ENCODE measurements at places on chromosomes 4 and X.
A peak's percentile ranks its signal among the peaks of the same experiment; 100 is the strongest.

GRCh38 chrX:148268673-148269072 lies 231.7 kb upstream of the AFF2 start:
- ATAC-seq: no peak

DNA sequence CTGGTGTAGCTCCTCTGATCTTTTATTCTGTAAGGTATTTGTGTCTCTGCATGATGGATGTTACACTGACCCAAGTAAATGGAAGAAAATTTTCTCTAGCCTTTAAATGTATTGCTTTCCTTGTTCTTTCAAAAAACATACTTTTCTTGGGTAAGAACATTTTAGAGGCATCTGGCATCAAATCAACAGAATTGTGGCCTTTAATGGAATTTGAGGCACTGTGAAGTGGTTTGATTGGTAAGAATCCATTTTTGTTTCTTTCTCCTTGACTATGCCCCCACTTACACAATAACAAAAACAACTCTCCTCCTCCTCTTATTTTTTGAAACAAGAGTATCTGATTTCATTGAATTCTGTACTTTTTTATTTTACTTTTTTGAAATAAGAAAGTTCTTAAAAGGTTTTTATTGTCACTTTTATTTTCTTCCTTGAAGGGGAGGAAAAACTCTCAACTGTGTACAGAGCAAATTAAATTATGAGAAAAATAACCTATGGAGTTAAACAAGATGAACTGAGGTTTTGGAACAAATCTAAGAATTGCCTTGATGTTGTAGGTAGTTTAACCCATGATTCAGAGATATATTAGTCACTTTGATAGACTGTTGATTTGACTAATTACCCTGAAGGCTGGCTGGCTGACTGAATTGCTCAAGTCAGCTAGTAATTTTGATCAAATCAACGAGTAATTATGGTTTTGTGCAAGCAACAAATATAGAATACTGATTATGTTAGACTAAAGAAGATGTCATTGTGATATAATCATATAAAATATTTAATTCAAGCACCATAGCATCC lies 146.4 kb downstream of the FHIP1A start:
- ATAC-seq: no peak

DNA sequence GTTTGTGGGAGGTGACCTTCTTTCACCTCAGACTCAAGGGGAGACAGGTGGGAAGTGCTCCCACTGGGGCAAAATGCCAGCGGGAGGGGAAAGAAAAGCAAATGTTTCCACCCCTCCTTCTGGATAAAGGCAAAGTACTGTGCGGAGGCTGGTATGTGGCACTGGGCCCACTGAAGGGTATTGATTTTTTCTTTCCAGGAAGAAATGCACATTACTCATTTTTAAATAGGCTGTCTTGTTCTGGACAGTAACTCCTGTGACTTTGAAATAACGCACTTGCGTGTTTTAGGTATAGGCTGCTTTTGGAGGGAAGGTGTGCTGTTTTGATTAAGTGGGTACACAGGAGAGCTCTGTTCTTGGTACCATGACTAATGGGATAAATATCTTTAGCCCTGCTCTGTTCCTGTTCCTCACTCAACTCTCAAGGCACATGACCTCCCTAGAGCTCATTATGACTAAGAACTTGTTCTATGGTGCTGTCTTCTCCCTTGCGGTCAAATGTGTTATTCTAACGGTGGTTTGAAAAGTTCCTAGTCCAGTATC lies 40.7 kb upstream of the MBTPS2 start:
- no peak for ATAC-seq

DNA sequence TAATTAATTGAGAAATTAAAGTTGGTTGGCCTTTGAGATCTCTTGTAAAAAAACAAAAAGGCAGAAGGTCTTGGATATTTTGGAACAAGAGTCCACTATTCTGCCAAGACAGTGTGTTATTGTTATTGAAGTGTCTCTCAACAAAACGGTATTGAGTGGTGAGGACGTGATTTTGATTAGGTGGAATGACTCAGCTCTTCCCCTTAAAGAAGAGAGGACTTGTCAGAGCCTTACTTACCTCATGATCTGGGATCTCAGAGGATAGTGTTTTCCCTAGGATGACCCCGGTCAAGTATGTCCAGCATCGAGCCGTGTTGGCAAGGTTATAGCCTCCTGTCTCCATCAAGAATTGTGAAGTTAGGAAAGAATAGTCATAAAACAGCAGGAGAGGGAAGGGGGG lies 110.9 kb downstream of the HDAC8 start:
- ATAC-seq: no peak

DNA sequence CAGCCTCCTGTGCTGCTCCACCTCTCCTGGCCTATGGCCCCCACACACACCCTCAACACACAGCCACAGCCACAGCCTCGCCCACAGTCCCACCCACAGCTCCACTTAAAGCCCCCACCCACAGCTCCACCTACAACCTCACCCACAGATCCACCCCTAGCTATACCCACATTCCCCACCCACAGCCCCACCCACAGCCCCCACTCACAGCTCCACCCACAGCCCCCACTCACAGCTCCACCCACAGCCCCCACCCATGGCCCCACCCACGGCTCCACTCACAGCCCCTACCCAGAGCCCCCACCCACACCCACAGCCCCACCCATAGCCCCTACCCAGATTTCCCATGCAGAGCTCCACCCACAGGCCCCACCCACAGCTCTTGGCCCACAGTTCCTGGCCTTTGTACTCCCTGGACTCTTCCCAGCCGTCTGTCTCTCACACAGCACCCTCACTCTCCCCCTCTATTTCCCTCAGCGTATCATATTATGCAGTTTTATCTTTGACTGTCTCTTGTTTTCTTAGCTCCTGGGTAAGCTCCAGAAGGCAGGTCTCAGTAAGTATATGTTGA lies 322.5 kb downstream of the EVC2 start:
- ATAC-seq: no peak

DNA sequence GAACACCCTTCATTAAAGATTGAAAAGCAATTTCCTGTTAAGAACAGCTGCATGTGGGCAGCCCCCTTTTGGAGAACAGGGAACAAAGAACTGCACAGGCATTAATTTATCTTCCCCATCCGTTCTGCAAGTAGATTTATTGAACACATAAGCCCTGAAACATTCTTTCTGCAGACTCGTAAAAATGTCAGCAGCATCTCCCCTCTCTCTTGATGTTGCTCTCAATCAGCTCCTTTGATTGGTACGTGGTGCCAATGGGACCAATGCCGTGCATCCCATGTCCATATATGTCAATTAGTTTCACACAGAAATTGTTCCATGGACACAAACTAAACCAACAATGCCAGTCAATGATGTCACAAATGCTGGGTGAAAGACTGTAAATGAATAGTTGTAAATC lies 228.5 kb upstream of the RASGEF1B start:
- ATAC-seq: no peak

GRCh38 chrX:31209005-31209628 lies 137.3 kb upstream of the FTHL17 start:
- ATAC-seq: no peak

DNA sequence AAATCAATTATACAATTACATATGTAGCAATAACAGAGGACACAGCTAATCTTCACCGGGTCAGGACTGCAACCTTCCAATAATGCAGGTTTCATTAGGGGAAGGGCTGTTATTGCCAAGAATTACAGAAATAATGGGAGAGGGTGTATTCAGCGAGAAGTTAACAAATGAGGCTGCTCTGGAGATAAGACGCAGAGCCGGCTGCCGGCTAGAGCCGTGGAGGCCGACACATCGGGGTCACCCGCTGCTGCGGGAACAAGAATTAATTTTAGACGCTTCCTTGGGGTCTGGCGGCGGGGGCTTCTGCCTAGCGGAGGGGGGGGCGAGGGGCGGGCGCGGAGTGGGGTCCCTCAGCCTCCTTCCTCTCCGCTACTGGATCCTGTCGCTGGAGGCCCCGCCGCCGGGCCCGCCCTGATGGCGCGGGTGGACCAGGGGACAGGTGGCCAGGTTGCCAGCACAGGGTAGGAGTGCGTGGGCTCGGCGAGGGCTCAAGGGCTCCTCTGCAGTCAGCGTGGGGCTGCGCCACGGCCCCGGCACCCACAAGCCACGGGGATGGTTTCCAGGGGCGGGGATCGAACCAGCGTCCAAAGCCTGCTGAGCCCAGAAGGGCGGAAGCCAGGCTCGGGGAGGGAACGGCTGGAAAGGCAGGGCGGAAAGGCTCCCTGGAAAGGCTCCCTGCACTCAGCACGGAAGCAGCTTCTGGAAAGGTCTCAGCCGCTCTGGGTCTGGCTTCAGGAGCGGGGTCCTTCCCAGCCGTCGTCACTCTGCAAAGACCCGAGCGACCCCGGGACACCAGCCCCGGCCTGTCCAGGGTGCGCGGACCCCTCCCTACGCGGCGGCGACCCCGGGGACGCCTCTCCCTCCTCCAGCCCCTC lies 113.8 kb upstream of the NKX1-1 start:
- no peak for ATAC-seq

- no peak for ATAC-seq
Measured at GRCh38 chrX:53481093-53481492, 46.9 kb upstream of the HSD17B10 start.

DNA sequence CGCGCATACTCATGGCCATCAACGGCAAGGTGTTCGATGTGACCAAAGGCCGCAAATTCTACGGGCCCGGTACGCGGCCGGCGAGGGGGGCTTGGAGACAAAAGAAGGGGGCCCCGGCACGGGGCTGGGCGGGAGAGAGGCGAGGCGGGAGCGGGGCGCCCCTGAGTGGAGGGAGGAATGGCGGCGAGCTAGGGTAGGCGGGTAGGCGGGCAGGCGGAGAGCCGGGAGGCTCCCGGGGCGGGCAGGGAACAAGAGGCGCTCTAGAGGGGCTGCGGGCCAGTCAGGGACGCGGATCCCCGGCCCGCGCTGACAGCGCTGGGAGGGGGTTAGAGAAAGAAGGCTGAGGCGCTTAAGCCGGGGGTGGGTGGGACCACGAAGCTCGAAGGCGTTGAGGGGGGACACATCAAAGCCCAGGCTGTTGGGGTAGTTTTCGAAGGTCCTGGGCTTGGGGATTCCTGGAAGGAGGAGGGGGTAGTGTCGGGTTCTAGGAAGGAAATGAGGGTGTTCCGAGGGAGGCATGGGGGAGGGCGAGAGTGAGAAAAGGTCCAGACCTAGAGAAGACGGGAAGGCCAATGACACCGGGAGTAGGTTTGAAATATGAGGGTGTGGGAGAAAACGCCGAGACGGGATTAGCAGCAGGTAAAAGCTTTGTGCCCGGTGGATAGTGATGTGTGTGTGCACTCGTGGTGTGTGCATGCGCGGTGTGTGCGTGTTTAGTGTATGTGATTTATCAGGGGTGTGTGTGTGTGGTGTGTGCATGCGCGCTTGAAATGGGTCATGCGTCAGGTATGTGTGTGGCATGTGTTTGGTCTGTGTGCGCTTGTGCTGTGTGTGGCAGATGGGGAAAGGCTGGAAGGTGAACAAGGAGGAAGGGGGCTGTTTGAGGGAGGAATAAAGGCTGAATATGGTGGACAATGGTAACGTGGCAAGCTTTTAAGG lies 807 bp downstream of the PGRMC1 start:
- ATAC-seq: peak; percentile 46

DNA sequence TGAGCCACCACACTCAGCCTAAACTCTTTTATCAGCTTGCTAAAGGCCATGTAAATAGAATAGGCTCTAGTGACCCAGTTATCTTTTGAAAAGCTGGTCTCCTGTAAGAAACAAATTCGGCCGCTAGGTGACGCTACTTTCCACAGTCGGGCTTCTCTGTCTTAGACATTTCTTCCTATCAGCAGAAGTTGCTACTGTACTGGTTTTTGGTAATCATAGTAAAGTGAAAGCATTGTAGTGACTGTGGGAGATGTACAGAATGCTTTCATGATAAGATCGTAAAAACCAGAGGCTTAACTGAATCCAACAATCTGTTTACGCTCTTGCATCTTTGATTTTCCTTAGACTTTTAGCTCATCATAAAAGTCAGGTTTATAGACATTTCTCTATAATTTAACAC lies 82.6 kb downstream of the GK start:
- peak; percentile 78 for ATAC-seq

DNA sequence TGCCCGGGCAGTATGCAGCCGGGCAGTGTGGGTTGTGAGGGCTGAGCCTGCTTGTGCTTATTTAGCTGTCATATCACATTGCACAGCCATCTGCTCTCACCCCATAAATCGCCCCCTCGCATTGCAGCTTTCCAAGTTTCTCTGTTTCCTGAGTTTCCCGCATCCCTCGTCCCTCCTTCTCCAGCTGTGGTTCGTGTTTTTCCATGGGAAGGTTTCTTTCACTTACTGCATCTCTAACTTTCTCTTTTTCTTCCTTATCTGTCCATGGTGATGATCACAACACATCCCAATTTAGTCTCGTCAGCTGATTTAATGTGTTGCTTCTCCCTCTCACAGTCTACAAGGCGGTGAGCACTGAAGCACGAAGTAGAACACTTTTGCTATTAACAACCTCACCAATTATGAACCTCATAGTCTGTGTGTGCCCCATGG lies 118.1 kb downstream of the ENPP6 start:
- ATAC-seq: no peak

- ATAC-seq: no peak
Measured at GRCh38 chr4:164790249-164790648, 36.3 kb downstream of the SMIM31 start.

DNA sequence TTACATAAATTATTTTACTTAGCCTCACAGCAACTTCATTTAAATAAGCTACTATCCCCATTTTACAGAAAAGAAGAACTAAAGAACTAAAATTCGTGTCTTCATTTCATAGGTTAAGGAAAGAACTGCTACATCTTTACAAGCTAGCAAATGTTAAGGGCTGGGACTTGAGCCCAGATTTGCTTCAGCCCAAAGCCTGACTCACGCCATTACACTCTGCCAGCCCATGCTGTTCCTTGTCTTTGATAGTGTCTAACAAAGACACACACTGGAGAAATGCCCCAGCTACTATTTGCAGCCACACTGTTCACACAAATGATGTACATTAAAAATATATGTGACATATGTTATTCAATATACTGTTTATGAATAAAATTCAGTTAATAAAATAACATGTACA lies 29.0 kb upstream of the ERVMER34-1 start:
- no peak for ATAC-seq

DNA sequence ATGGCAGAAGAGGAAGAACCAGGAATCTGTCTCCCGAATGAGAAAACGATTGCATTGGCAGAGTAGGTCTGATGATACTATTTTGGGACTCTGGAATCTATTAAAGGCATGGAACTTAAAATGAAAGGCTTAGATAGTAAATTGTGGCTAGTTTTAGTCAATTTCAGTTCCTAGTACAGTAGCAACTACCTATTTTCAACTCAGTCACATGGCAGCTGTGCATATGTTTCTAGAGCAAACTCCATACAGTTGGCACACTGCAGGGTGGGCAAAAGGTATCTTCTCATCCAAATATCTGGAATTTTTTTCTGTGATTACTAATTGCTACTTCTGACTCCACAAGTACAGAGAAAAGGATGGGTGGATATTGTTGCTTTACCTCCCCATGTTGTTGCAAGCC lies 663.6 kb downstream of the PCDH7 start:
- no peak for ATAC-seq

DNA sequence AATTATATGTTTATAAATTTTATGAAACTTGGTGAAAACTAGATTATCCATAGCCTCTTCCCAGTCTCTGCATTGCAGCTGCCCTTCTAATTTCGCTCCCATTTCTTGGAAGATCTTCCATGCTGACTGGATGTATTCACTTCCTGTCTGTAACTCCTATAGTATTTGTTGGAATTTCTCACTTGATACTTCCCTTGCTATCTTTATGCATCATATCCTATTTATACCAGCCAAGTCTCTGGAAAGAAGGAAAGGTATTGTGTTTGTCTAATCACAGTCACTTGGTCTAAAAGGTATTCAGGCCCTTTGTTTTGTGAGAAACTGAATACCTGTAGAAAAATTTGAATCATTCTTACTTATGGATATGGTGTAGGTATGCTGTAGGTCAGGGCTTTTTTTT lies 870.9 kb upstream of the FRG1 start:
- ATAC-seq: no peak

GRCh38 chrX:132388371-132388770 lies 100.5 kb downstream of the MBNL3 start:
- no peak for ATAC-seq

Data from activated CD4-positive, CD25-positive, alpha-beta regulatory T cell treated with anti-CD3 and anti-CD28 coated beads, Interleukin-2, amount 50 U/mL, for 24 hours (primary cell).